ENCODE measurements at places on chromosomes 12 and 14.

GRCh38 chr14:85475113-85475512 lies 54.8 kb upstream of the FLRT2 start:
- H3K27ac ChIP-seq, result no peak overlapping the region
- H3K27me3 ChIP-seq, result no peaks in the 10 kb centered on the region
- H3K4me1 ChIP-seq, result no peaks in the 10 kb centered on the region

DNA sequence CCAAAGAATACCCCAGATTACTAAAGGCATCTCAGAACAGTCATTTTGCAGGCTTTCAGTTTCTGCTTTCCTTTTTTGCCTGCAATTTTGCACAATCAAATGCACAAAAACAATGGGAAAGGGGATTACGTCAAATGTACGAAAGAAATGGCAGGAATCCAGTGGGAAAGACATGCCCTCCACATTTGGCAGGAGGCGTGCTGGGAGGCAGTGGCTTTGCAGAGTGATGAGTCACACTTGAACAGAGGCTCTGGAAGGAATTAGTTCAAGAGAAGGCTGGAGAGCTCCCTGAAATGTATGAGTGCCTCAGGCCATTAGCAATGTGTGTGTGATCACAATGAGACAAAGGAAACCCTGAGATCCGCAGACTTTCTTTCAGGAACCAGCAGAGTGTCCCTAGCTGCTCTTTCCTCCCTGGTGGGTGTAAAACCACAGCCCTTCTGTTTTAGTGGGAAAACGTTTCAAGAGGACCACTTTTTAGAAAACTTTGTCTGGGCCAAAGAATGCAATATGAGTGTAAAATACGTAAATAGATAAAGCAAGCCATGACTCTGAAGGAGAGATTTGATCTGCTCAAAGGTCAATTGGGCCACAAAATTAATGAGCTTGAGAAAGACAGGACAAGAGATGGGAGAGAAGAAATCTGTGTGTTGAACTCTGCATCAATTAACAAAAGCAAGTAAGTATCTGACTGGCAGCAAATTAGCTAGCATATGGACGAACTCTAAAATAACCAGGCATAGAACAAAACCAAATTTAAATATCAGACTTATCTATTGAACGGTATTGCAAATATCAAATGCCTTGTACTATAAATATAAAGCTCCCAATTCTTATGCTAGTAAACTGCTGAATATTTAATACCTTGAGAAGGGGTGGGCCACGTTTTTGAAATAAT lies 155.4 kb upstream of the PDE3A start:
- no peak overlapping the region for H3K4me3 ChIP-seq
- H3K4me1 ChIP-seq, result no peaks in the 10 kb centered on the region
- no peak for DNase-seq
- H3K36me3 ChIP-seq, result no peaks in the 10 kb centered on the region
- H3K27ac ChIP-seq, result no peak overlapping the region

DNA sequence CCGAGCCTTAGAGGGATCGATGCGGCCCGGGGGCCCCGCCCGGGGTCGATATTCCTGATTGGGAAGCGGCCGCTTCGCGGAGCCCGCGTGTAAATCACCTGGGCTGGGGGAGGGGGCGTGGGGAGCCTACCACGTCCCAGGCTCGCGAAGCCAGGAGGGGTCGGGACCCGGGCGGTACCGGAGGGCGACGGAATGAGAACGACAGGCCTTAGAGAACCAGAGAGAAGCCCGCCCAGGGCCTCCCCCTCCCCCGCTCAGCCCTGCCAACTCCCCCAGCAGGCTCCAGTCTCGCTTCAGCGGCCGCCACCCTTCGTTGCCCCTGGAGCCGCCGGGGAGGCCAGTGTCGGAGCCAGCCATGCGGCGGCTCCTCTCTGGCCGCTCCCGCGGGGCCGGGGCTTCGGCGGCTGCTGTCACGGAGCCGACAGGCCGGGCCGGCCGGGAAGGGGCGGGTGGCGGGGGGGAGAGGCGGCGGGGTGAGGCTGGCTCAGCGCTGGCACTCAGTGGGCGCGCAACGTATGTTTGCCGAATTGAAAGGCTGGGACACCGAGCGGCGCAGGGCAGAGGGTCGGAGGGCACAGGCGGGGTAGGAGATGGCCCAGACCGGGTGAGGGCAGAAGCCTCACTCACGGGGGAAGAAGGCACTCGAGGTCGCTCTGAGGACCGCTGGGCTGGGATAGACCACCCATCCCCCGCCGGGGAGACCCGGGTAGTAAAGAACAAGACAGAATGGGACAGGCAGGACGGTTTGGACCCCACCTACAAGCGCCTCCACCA lies 1.4 kb upstream of the DNAJC22 start:
- no peaks in the 10 kb centered on the region for H3K27me3 ChIP-seq
- H3K36me3 ChIP-seq, result no peaks in the 10 kb centered on the region
- peak overlapping the region; percentile 62 for H3K4me3 ChIP-seq

GRCh38 chr12:34218193-34219045 lies 196.1 kb downstream of the ALG10 start:
- no peaks in the 10 kb centered on the region for H3K4me1 ChIP-seq
- H3K27me3 ChIP-seq, result no peaks in the 10 kb centered on the region
- no peak overlapping the region for H3K4me3 ChIP-seq
- H3K36me3 ChIP-seq, result no peaks in the 10 kb centered on the region
- no peak overlapping the region for H3K27ac ChIP-seq

DNA sequence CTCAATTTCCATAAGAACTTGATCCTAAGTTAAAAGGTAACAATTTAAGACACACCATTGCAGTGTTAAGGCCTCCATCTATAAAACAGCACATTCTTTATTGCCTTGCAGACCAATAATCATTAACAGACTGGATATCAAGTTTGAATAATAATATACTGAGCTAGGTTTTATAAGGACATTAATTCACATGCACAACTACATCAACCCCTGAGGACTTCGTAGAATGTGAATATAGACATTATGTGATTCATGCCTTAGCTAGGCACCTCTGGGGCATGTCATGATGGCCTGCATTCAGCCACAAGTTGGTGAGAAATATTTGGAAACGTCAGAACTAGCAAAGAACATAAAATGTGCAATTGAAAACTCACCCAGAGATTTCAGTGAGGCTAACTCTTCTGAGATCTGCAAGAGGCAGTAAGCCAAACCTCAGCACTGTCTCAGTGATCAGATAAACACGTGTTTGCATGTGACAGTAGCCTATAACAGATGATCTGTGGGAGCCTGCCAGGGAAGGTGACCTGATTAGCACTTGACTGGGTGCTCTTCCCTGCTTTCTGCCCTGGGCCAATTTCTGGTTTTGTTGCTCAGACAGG lies 492.2 kb downstream of the FLRT2 start:
- no peaks in the 10 kb centered on the region for H3K27me3 ChIP-seq
- no peak overlapping the region for H3K27ac ChIP-seq
- no peaks in the 10 kb centered on the region for H3K4me1 ChIP-seq
- no peaks in the 10 kb centered on the region for H3K36me3 ChIP-seq
- DNase-seq, result no peak
- no peak overlapping the region for H3K4me3 ChIP-seq

GRCh38 chr14:102421411-102422057 lies 58.8 kb downstream of the TECPR2 start:
- H3K4me3 ChIP-seq, result no peak overlapping the region
- no peak overlapping the region for H3K27ac ChIP-seq
- no peak for DNase-seq

DNA sequence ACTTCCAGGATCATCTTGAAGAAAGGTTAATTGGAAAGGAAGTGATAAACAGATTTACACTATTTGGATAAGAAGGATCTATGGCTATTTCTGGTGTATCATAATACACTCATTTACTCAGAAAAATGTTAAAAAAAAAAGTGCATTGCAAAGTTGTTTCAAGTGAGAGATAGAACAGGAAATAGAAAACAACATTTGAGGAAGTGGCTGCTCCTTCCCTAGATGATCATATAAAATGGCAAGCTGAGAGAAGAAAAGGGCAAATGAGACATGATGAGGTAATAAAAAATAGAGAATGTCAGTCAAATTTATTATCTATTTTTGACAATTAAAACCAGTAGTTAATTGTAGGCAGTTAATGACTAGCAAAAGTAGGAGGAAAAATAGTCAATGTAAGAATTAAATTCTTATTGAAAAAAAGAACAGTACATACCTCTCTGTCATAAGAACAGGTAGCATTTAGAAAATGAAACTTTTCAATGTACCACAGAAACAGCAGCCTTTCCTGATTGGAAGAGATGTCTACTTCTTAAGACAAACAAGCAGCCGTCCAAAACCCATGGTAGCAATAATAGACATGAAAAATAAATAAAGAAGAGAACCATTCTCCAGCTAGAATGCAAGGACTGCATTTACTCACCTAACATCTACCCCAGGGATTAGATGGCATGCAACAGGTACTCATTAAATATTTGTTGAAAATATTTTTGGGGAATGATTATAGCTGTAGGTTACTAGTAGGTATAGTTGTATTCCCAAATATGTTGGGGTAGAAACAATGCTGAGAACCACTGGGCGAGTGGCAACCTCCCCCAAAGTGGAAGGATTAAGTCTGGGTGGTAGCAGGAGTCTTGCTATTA lies 63.9 kb upstream of the GRIP1 start:
- H3K4me3 ChIP-seq, result no peak overlapping the region
- H3K4me1 ChIP-seq, result no peaks in the 10 kb centered on the region
- no peaks in the 10 kb centered on the region for H3K36me3 ChIP-seq
- H3K27me3 ChIP-seq, result no peaks in the 10 kb centered on the region

DNA sequence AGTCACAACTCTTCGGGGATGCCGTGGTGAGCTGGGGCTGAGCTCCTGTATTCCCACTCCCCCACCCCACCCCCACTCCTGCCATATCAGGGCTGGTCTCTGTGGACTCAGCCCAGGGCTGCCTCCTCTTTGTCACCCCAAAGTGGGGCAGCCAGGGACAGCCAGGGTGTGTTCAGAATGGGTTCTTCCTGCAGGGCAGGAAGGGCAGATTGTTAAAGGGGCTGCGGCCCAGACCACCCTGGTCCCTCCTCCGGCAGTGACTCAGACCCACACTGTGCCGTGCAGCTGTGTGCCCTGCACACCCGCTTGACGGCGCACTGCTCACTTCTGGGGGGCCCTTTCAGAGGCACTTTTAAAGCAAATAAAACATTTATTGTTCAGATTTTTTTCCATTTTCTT lies 9.3 kb downstream of the SLC48A1 start:
- peaks cover 37% of the 10 kb centered on the region for H3K4me1 ChIP-seq
- DNase-seq, result no peak
- H3K36me3 ChIP-seq, result peaks cover 19% of the 10 kb centered on the region
- H3K4me3 ChIP-seq, result no peak overlapping the region

DNA sequence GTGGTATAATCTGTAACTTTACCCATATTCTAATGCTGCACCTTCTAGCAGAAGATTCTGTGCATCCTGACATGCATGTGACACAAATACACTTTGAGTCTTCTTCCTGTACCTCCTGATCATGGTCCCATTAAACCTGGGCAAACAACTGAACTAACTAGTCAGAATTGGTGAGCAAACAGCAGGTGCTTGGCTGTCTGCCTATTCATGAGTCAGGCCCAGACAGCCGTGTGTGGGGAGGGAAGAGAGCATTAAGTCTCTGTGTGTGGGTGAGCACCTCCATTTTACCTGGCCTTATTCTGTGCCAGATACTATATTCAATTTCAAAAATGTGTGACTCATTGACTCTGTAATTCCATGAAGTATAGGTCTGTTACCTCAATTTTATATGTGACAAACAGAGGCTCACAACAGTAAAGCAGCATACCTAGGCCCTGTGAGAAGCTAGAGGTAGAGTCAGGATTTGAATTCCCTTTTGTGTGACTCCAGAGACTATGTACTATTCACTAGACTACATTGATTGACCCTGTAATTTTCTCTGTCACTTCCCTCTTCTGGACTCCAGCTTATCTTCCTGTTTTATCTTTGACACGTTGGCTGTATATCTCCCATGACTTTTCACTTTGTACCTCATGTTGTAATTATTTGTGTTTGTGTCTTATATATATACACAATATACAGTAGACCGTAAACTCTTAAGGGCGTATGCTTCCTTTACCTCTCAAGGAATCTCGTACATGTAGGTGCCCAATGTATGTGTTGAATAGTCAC lies 32.2 kb downstream of the SUSD6 start:
- H3K36me3 ChIP-seq, result peaks cover 32% of the 10 kb centered on the region
- peaks cover 61% of the 10 kb centered on the region for H3K4me1 ChIP-seq
- H3K4me3 ChIP-seq, result no peak overlapping the region
- no peak for DNase-seq
- peak overlapping the region; percentile 71 for H3K27ac ChIP-seq

DNA sequence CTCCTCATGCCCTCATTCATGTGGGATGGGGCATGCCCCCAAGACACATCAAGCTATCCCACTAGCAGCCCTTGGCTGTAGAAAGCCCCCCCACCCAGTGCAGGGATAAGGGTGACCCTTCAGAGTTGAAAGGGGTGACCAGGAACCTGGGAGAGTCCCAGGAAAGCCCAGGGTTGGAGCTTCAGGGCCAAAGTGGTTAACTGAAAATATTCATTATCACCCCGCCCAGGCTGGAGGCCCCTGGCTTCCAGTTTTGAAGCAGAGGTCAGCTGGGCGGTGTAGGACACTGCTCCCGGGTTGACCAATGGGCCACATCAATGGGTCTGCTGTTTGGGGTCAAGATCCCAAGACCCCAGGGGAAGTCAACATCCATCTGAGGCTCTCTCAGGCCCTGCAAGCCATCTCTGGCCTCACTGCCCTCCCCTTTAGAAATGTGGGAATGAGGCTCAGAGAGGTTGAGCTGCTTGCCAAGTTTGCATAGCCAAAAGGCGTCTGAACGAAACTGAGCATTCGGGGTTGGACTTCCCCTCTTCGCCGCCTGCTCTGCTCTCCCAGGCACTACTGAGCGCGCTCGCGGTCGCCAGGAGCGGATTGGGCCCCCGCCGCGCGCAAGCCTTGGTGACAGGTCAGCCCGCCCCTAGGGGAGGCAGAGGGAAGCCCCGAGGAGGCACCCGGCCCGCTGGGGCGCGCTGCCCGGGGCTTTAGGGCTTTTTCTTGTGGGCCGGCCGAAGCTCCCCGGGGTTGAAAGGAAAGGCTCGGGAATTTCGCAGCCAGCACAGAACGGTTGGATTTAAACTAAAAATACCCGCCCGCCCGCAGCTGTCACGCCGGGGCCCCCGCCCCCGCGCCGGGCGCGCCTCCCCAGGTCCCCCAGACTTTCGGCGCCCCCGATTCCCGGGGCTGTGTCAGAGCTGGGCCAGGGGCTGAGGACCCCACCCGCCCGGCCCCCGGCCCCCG lies 576 bp downstream of the SYNE3 start:
- peak overlapping the region; percentile 63 for H3K4me3 ChIP-seq
- H3K27me3 ChIP-seq, result no peaks in the 10 kb centered on the region
- no peak overlapping the region for H3K27ac ChIP-seq
- H3K4me1 ChIP-seq, result peaks cover 50% of the 10 kb centered on the region
- DNase-seq, result peak; percentile 88

DNA sequence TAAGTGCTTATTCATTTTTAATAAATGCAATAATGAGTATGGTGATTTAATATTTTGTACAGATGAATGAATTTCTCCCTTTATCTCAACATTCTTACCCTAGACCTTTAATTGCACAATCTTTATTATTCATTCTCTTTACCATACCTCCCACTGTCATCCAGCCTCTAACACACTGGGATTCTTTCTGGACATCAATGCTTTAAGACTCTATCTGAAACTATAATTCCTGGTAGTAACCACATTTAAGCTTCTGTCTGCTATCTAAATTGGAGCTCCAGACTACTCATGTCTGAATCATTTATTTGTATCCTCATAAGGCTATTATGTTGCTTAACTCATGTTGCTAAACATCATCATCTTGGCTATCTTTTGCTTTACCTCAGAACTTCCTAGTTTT lies 270.2 kb downstream of the ALG10B start:
- H3K27me3 ChIP-seq, result no peaks in the 10 kb centered on the region
- no peaks in the 10 kb centered on the region for H3K36me3 ChIP-seq
- no peaks in the 10 kb centered on the region for H3K4me1 ChIP-seq
- H3K27ac ChIP-seq, result no peak overlapping the region

GRCh38 chr12:70252832-70253231 lies 9.6 kb downstream of the CNOT2 start:
- DNase-seq, result no peak
- peaks cover 35% of the 10 kb centered on the region for H3K36me3 ChIP-seq
- H3K27ac ChIP-seq, result peak overlapping the region; percentile 59
- H3K4me1 ChIP-seq, result peaks cover 96% of the 10 kb centered on the region
- no peak overlapping the region for H3K4me3 ChIP-seq
- H3K27me3 ChIP-seq, result no peaks in the 10 kb centered on the region

All from Karpas-422 (cell line).